ENCODE measurements at places on chromosomes 11 and 22.

DNA sequence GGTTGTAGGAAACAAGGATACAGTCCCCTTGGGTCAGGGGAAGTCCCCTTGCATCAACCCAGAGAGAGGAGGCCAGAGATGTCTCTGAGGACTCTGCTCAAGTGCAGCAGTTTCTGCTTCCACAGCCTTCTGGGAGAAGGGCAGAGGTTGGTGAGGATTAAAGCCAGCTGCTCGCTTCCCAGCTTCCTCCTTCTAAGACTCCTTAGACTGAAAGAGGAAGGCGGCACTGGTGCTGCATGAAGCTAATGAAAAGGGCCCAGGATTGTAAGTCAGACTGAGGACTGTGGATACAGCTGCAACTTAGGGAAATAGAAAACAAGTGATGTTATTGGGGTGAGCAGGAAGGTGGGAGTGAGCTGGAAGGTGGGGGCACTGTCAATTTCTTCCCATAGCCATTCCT is at the start of gene OR52K1:
Gene OR52K1, plus strand, starts transcription at position 202 of the 400 bp plus-strand sequence. CDS start 6,255 bp downstream, outside the sequence.
- H3K27me3 ChIP-seq, result peaks cover 8% of the 10 kb centered on the region
- no peaks in the 10 kb centered on the region for H3K4me1 ChIP-seq
- H3K4me3 ChIP-seq, result no peak within 1 kb of the TSS

DNA sequence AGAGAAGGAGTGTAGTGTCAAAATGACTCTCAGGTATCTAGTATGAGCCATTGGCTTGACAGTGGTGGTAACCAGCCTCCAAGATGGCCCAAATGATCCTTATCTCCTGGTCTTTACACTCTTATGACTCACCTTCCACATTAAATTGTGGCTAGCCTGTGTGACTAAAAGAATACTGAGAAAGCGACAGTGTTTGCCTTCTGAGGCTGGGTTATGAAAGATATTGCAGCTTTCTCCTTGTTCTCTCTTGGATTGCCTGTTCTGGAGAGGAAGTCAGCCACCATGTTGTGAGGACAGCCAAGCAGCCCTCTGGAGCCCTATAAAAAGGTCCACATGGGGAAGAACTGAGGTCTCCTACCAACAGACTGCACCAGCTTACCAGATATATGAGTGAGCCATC is 15.8 kb downstream of the C11orf71 start:
- H3K36me3 ChIP-seq, result no peaks in the 10 kb centered on the region
- H3K27me3 ChIP-seq, result no peaks in the 10 kb centered on the region
- no peaks in the 10 kb centered on the region for H3K4me1 ChIP-seq

DNA sequence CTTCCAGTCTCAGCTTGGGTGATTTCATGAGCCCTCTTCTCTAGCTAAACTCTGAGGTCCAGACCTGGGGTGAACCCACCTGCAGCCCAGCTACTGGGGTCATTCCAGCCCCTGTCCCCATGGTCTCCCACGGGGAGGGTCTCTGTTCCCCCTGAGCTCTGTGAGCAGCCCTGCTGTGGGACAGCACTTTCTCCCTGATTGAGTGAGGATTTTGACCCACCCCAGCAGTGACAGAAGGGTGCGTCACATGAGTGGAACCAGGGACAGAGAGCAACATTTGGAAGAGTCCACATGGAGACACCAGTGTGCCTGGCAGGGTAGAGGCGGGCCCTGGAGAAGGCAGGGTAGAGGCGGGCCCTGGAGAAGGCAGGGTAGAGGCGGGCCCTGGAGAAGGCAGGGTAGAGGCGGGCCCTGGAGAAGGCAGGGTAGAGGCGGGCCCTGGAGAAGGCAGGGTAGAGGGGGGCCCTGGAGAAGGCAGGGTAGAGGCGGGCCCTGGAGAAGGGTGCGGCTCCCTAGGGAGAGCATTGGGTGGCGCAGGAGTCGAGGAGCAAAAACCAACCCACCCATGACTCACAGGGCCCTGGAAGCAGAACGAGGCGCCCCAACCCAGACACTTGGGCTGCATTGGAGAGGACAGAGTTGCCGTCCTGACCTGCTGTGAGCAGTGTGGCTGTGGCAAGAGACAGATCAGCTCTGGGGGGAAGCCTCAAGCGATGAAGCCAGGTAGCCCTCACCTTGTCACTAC is 227.7 kb upstream of the B3GAT1 start:
- no peak for DNase-seq
- H3K27me3 ChIP-seq, result no peaks in the 10 kb centered on the region
- no peak overlapping the region for H3K27ac ChIP-seq
- H3K36me3 ChIP-seq, result no peaks in the 10 kb centered on the region
- no peak overlapping the region for H3K4me3 ChIP-seq

- no peak for DNase-seq
- H3K4me1 ChIP-seq, result peaks cover 5% of the 10 kb centered on the region
- no peaks in the 10 kb centered on the region for H3K27me3 ChIP-seq
- H3K36me3 ChIP-seq, result peaks cover 11% of the 10 kb centered on the region
- no peak overlapping the region for H3K4me3 ChIP-seq
Measured at GRCh38 chr11:72132646-72133045, 2.9 kb upstream of the FOLR3 start.

DNA sequence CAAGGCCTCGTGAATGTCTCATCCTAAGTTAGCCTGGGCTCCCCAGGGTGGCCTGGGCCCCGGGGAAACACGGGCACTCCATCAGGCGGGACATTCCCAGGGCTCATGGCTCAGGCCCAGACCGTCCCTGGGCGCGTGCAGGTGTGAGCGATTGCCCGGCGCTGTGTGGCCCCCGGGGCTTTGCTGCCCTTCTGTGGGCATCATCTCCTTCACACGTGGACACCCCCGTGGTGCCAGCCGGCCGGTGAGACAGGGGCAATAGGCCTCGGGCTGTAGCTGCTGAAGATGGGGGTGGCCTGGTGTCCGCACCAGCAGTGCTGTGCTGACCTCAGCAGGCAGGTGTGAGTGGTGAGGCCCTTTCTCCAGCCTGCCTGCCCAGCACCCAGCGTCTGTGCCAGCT is 4.6 kb upstream of the SELENOO start:
- H3K27ac ChIP-seq, result no peak overlapping the region
- H3K27me3 ChIP-seq, result no peaks in the 10 kb centered on the region
- peaks cover 75% of the 10 kb centered on the region for H3K36me3 ChIP-seq
- H3K4me3 ChIP-seq, result no peak overlapping the region
- DNase-seq, result no peak
- H3K4me1 ChIP-seq, result peaks cover 26% of the 10 kb centered on the region

- H3K4me1 ChIP-seq, result no peaks in the 10 kb centered on the region
- H3K27ac ChIP-seq, result no peak overlapping the region
- H3K27me3 ChIP-seq, result no peaks in the 10 kb centered on the region
- no peak overlapping the region for H3K4me3 ChIP-seq
- peaks cover 76% of the 10 kb centered on the region for H3K36me3 ChIP-seq
Measured at GRCh38 chr11:11884774-11885481, 43.2 kb downstream of the USP47 start.

DNA sequence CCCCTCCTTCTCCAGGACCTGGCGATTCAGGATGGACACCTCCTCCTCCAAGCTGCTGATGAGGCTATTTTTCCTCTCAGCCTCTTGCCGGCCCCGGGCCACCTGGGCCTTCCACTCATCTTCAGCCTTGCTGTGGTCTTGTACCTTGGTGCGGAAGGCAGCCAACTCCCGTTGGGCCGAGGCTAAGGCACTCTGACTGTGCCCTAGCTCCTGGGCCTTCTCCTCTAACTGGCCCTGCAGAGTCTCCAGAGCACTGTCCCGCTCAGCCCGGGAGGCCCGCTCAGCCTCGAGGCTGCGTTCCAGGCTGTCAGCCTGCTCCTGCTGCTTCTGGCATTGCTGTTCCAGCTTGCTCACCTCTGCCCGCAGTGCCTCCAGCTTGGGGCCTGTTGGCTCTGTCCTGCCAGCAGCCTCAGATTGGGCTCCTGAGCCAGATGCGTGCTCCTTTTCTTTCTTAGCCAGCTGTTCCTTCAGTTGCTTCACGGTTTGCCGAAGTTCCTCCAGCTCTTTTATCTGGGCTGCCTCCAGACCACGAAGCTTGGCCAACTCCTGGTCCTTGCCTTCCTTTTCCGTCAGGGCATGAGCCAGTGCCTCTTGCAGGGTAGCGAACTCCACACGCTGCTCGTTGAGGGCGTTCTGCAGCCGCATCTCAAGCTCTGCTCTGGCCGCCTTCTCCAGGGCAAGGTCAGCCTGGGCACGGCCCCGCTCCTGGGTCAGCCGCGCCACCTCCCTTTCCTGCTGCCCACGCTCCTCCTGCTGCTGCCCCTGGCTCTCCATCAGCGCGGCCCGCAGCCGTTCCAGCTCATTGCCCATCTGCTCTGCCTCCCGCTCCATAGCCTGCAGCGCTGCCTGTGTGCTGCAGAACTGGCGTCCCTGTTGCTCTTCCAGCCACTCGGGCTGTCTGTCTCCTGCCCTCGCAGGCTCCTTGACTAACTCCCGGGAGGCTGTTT is 15.3 kb downstream of the IL18BP start:
- peaks cover 58% of the 10 kb centered on the region for H3K4me1 ChIP-seq
- peaks cover 93% of the 10 kb centered on the region for H3K36me3 ChIP-seq
- H3K27me3 ChIP-seq, result no peaks in the 10 kb centered on the region
- DNase-seq, result no peak
- H3K27ac ChIP-seq, result peak overlapping the region; percentile 88

DNA sequence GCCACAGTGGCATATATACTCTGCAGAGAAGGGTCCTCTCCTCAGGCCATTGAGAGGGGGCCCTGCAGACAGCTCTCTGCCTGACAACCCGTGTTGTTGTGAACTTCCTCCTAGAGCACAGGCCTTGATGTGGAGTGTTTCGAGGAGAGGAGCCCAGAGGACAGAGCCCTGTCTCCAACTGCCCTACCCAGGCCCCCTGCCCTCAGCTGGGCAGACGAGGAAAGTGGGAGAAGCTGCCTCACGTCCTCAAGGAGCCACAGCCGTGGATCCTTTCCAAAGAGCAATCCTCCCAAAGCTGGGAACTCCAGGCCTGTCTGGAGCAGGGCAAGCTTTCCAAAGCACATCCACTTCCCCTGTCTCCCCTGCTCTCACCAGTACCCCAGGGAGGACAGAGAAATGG is 10.7 kb downstream of the LMO1 start:
- peaks cover 33% of the 10 kb centered on the region for H3K27me3 ChIP-seq
- peaks cover 1% of the 10 kb centered on the region for H3K4me1 ChIP-seq
- no peak overlapping the region for H3K4me3 ChIP-seq
- H3K27ac ChIP-seq, result no peak overlapping the region
- no peak for DNase-seq

- H3K36me3 ChIP-seq, result no peaks in the 10 kb centered on the region
- H3K4me3 ChIP-seq, result no peak overlapping the region
- H3K27me3 ChIP-seq, result no peaks in the 10 kb centered on the region
- peak overlapping the region; percentile 98 for H3K27ac ChIP-seq
- DNase-seq, result peak; percentile 90
- H3K4me1 ChIP-seq, result peaks cover 28% of the 10 kb centered on the region
Measured at GRCh38 chr11:13118194-13118593, 109.1 kb downstream of the RASSF10 start.

DNA sequence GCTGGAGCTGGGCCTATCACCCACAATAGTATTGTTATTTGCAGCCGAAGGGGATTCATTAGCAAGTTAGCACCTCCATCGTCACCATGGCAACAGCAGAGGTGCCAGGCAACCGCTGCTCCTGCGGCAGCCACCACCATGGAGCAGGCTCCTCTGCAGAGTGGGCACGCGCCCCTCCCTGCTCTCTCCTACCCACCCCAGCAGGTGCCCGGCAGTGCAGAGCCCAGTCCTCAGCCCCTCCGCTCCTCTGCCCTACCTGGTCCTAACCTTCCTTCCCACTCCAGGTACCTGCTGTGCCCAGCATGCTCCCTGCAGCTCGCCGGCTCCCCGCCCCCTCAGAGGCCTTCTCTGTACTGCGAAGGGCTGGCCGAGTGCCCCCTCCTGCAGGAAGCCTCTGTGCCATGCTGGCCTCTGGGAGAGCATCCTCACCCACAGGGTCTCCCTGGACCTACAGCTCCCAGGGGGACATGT is 3.6 kb downstream of the DUSP8 start:
- H3K4me3 ChIP-seq, result no peak overlapping the region
- peaks cover 40% of the 10 kb centered on the region for H3K36me3 ChIP-seq
- peaks cover 7% of the 10 kb centered on the region for H3K27me3 ChIP-seq
- peaks cover 51% of the 10 kb centered on the region for H3K4me1 ChIP-seq
- no peak for DNase-seq

DNA sequence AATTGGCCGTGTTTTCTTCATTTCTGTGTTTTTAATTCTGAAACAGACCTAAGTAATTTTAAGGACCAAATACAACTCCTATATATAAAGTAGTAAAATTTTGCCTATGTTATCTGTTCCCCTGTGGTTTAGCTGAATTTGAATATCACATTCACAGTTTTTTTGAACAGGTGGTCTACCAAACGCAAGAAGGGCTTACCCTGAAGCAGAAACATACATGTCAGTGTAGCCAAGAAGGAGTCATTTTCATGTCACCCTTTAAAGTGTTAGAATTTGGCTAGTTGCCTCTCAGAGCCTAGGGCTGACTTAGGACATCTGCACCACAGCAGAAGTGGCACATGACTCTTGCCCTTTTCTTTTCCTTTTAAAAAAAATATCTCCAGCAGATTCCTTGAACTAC is 34.3 kb downstream of the MYBPC3 start:
- no peak overlapping the region for H3K27ac ChIP-seq
- no peak for DNase-seq
- H3K36me3 ChIP-seq, result peaks cover 28% of the 10 kb centered on the region
- H3K27me3 ChIP-seq, result no peaks in the 10 kb centered on the region
- H3K4me3 ChIP-seq, result no peak overlapping the region

GRCh38 chr11:67177399-67178281 is 58.6 kb downstream of the KDM2A start:
- H3K36me3 ChIP-seq, result peaks cover 29% of the 10 kb centered on the region
- DNase-seq, result no peak
- no peak overlapping the region for H3K4me3 ChIP-seq
- no peak overlapping the region for H3K27ac ChIP-seq
- no peaks in the 10 kb centered on the region for H3K27me3 ChIP-seq
- peaks cover 5% of the 10 kb centered on the region for H3K4me1 ChIP-seq

DNA sequence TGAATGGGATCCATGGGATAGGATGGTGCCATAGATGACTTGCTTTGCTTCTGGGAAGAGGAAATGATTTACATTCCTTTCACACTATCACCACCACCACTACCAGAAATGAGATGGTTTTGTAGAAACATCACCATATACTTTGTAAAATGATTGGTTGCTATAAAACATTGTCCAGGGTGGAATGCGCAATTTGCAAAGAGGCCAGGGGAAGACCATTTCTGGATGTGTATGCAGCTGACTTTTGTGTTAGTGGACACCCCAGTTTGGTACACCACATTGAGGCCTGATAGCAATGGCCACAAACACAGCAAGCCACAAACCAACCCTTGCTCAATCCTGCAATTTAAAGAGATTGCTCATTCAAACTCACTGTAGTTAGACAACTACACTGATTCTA is 56.7 kb upstream of the RCN1 start:
- H3K4me1 ChIP-seq, result no peaks in the 10 kb centered on the region
- no peaks in the 10 kb centered on the region for H3K36me3 ChIP-seq
- H3K4me3 ChIP-seq, result no peak overlapping the region
- peak; percentile 79 for DNase-seq
- H3K27me3 ChIP-seq, result no peaks in the 10 kb centered on the region

DNA sequence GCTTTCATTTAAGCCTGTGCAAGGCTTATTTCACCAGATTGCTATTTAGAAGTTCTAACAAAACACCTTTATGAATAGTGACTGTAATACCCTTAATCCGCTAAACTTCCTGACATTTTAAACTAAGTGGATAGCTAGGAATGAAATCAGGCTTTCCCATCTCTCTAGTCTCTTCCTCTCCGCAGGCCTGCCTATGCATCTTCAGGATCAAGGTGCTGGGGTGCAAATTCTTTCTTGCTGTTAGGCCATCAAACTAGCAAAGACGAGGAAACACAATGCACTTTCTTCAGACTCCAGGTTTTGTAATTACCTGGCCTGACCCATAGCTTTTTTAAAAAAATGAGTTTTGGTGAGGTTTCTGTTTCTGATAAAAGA is 149.4 kb downstream of the DBX1 start:
- H3K27me3 ChIP-seq, result no peaks in the 10 kb centered on the region
- DNase-seq, result no peak
- no peak overlapping the region for H3K27ac ChIP-seq
- no peak overlapping the region for H3K4me3 ChIP-seq
- H3K36me3 ChIP-seq, result peaks cover 54% of the 10 kb centered on the region
